ENCODE measurements at places on chromosomes 2 and 18. TPM values are rescaled to one million over a fixed set of nuclear protein-coding genes. Genes with fewer than 3 reads are reported as not detected.

GRCh38 chr2:178282075-178282815, 87.9 kb downstream of the OSBPL6 start:
- peak; percentile 40 for DNase-seq

DNA sequence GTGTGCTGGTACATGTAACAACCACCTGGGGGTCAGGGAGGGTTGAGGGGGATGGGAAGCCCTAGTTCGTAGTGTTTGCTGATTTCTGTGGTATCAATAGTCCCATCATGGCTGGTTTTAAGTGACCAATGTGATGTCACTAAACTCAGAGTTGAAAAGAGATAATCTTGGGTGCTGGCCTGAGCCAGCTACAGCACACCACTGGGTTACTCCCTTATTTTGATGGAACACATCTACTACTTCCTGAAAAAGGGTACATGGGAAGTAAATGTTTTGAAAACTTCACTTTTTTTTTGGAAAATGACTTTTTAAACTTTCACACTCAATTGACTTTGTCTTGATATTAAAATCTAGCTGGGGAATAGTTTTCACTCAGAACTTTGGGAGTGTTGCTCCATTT, 87.0 kb upstream of the CXCR4 start:
- no peak for DNase-seq

GRCh38 chr2:43146083-43146482, 80.3 kb downstream of the ZFP36L2 start:
- no peak for DNase-seq

GRCh38 chr18:55296115-55296514, 291.9 kb downstream of the TCF4 start:
- DNase-seq: no peak

DNA sequence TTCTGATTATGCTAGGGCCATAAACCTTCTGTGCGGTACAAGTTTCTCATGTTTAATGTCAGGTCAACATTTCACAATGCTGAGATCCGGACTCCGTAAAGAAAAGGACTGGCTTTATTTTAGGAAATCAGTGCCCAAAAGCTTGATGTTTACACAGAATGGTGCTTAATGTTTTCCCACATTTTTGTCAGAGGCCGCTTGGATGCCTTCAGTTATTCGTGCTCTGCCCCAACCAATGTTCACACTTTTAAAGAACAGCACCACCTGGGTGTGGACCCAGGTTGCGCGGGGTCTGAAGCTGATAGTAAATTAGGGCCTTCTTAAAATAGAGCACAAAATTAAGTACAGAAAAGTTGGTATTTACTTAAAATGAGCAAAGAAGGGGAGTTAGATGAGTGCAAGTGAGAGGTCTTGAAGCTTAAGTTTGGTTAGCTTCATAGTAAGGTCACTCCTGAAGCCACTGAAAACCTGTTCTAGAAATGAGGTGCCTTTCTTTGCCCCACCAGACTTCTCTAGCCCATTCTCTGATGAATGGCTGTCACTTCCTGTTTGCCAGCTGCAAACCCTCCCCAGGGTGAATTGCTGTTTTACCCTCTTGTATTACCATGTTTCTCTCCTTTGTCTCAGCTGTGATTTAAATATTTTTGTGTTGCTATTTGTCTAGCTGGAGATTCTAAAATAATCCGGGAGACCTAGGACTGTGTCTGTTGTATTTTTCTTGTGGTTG, 20.5 kb downstream of the SLC3A1 start:
- DNase-seq: no peak

- DNase-seq: no peak
These were observed 399.9 kb downstream of the MEIS1 start for GRCh38 chr2:66834859-66835258.

- DNase-seq: no peak
These were observed 12.7 kb upstream of the KCNK3 start for GRCh38 chr2:26679867-26680266.

- DNase-seq: no peak
These were observed 160.5 kb upstream of the APCDD1 start for GRCh38 chr18:10293966-10294365.

DNA sequence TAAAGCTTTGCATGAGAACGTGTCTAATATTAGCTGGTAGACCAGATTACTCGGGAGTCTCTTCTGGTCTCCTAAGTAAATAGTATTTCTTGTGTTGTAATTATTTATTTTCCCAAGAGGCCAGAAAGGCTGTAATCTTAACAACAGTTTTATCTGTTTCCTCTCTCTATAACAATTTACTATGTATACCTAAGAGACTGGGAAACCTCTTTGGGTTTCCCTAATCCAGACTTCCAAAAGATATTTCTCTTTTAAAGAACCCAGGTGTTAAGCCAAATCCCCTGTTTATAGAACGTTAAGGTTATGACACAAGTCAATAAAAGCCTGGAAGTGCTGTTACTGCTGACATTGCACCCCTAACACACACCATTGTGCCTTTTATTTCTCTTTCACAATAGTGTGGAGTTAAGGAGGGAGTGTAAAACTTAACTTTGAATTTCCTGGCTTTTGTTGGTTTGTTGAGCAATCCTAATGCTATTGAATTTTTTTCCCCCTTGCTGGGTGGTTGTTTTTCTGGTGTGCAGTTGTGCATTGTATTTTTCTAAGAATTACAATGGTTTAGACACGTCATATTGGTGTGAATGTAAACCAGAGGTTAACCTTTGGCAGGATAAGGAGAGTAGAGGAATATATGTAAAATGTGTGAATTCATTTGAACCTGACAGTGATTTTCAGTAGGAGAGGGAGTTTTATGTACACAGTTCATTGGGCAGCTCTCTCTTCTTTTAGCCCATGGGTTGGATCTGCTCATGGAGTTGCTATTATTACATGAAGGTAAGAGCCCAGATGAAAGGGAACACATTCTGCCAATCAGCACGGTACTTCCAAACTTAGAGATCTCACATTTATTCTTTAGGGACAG, 192.8 kb downstream of the MTX2 start:
- peak; percentile 54 for DNase-seq

GRCh38 chr2:73718851-73719621, 18.1 kb downstream of the TPRKB start:
- no peak for DNase-seq

DNA sequence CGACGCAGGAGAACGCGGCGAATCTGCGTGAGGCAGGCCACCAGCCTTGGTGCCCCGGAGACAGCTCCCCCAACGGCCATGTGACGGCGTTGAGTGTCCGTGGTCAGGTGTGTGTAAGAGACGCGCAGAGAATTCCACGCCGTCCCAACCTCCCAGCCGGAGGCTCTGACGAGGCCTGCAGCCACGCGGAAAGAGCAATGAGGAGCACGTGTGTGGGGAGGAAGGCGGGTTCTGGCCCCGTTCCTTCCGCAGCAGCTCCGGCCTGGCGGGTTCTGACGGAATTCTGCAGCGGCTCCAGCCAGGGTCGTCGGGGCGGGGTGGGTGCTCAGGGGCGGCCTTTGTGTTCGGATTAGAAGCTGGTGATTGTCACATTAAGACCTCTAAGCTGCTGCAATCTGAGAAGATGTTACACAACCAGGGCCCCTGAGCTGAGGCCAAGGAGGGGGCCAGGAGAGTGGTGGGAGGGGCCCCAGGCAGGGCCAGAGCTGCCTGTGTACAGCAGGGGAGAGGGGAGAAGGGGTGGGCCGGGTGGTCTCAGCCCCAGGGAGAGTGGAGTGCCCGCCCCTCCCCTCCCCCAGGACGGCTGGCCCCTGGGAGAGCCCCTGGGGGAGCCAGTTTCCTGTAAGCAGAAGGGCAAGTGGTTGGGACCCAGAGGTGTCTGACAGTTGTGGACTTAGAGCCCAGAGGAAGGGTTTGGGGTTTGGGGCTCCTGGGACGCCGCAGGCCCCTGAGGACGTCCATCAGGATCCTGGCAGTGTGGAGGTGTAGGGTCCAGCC, 5.1 kb upstream of the GAL3ST2 start:
- DNase-seq: peak; percentile 43

Gene ABCB11
- not detected for polyA plus RNA-seq

DNA sequence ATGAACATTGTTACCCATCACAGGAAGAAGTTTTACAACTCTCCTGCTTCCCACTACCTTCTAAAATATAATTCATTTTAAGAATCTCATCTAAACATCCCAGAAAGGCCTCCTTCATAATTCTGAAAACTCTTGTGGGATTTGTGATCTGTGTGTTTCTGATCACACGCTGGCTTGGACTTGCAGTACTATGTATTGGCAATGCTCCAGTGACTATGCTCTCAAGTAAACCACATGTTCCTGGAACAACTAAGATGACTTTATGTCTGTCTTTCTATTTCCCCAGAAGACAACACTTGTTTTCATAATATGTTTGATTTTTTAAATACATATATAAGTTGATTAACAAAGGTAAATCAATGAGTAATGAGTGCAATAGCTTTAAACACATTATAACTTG, 376.6 kb upstream of the NETO1 start:
- DNase-seq: no peak

DNA sequence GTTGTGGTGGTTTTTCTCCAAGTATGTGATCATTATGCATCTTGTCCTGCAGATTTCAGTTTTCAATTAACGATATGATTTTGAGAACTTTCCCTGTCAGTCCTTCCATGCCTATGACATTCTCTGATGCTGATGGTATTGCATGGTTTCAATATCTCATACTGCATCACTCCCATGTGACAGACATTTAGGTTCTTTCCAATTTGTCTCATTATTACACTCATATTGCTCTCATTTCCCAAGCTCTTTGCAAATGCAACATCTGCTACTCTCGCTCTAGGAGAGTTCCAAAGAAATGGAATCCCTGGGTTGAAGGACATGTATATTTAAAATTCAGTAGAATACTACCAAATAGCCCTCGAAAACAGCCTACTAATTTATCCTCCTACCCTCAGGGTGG, 125.5 kb downstream of the MARCHF4 start:
- DNase-seq: no peak

Gene SERPINB11
- not detected for polyA plus RNA-seq

Gene TGFA
- 9.7 TPM for polyA plus RNA-seq

Gene KLHL29
- 1.9 TPM for polyA plus RNA-seq

Gene ERICH2
- polyA plus RNA-seq: not detected

Measured in GM23248 (cell line).